ENCODE measurements at places on chromosomes 7 and 10.
A peak's percentile ranks its signal among the peaks of the same experiment; 100 is the strongest.

- peak; percentile 22 for DNase-seq
These were observed 1.5 kb upstream of the NRP1 start for GRCh38 chr10:33335801-33336581.

- no peak for DNase-seq
These were observed 72.7 kb downstream of the CFAP46 start for GRCh38 chr10:132869621-132870020.

DNA sequence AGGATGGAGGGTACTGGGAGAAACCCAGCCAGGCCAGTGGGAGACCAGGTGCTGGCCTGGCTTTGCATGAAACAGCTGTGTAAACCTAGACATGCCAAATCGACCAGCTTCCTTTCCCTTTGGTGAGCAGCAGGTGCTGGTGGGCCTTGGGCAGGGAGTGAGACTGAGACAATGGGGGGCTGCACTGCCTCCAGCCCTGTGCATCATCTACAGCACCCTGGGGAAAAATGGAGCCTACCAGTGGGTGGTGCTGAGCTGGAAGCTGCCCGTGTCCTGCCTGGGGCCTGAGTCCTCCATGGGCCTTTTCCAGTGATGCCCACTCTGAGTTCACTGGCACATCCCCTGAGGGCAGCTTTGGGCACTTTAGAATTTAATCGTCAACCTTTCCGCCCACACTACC lies 19.2 kb upstream of the DDC start:
- no peak for DNase-seq

DNA sequence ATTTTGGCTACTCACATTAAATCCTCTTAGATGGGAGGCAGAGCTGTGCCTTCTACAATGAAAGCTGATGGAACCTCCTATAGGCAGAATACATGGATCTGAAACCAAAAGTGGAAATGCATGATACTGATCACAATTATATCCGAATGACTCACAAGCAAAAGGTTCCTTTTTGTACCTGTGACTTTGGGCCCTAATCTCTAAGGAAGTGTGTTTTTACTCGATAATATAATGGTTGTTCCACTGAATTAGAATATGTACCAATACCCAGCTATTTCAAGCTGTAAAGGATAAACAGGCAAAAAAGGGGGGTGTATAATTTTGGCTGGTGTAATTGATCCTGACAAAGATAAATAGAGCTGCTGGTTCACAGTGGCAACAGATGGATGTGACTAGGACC lies 17.6 kb upstream of the LAMB1 start:
- no peak for DNase-seq

DNA sequence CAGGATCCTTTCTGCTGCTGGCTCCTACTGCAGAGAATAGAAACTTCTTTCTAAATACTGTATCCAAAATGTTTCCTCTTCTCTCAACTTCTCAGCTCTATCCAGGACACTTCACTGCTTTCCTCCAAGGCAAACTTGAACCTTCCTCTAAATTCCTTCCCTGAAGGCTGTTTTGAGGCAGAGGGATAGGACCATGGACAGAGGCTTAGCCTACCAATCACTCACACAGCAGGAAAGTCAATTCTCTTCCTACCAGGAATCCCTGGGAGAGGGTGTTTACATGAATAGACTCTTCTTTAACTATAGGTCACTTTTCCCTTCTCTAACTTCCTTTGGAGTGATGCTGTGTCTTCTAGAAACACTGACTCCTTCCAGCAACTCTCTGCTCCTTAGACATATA lies 115.6 kb upstream of the MKLN1 start:
- DNase-seq: no peak

GRCh38 chr10:31940839-31941653 lies 12.4 kb upstream of the ARHGAP12 start:
- DNase-seq: no peak

DNA sequence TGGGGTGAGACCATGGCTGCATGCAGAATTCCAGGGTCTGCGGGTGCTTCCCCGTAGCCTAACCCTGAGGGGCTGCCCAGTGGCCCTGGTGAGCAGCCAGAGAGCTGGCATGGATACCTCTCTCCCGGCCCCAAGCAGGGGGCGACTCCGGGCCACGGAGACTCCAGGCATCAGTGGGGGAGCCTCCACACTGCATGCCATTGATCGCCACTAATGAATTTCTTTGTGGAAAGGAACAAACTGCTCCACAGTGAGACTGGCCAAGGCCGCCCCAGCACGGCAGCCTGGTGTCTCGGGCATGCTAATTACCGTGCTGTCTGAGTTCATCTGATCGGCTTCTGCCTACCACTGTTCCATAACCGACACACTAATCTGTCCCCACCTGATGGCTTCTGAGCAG lies 184.4 kb downstream of the GRID1 start:
- no peak for DNase-seq

DNA sequence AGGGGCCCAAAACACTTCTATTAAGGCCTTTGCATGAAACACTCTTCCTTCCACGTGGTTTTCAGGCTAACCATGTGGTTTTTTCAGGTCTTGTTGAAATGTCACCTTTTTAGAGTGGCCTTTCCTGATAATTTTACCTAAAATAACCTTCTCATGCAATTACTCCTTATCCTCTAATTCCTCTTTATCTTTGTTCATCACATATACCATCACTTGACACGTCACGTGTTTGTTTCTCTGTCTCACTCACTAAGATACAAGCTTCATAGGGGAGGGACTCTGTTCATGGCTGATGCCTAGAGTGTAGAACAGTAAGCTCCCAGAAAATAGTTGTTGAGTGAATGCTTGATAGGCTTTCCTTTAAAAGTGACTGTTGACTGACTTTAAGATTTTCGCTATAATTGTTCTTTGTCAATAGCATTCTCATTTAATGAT lies 63.7 kb downstream of the ST7 start:
- no peak for DNase-seq

DNA sequence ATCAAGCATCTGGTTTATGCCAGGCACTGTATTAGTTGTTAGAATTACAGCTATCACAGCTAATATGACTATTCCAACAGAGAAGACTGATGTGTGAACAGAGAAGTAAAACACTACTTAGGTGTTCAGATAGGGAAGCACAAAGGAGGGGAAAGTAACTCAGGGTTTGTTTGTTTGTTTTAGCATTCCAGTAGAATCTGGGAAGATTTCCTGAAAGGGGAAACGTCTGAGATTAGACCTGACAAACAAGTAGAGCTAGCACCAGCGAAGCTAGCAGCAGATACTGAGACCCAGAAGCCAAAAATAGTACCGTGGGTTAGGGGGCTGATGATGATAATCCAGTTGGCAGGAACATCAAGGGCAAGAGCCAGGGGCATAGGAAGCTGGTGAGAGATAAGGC lies 28.8 kb upstream of the KLHL7 start:
- DNase-seq: no peak

DNA sequence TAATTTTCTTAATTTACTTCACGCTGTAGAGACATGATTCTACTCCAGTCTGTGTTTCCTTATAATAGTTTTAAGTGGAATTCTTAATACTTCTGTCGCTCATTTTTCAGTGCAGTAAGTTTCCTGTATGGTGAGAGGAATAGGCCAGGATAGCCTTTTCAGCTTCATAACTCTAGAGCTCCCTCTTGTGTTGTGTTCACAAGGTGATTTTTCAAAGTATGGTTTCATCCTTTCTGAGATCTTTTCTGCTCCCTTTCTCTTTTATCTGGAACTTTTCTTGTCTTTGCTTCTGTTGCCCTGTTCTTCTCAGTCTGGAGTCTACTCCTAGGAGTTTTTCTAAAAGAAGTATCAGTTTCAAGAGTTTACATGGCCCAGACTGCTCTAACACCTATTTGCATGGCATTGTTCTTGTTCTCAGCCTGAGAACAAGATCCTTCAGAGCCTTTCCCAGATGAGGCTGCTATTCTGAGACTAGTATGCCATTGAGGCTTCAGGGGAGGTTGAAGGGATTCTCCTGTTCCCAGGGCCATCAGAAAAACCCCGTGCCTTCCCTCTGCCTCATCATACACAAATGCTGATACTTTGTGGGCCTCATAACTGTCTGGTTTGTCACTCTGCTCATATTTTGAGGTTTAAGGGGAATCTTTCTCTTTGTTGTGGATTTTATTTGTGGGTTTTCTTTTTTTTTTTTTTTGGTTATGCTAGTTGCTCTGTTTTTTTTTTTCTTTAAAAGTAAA lies 21.8 kb downstream of the NET1 start:
- no peak for DNase-seq

DNA sequence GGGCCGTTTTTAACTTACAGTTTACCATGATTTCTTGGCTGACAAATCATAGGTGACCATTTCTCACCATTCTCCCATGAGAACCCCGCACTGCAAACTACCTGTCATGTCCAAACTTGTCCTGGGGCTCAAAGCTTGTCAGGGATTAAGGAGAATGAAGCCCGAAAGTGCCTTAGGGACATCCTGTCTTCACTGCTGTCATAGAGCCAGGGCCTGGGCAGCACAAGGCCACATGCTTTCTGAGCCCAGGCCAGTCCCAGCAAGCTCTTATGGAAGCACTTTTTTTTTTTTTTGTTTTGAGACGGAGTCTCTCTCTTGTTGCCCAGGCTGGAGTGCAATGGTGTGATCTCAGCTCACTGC lies 33.9 kb downstream of the CCM2 start:
- DNase-seq: no peak

DNA sequence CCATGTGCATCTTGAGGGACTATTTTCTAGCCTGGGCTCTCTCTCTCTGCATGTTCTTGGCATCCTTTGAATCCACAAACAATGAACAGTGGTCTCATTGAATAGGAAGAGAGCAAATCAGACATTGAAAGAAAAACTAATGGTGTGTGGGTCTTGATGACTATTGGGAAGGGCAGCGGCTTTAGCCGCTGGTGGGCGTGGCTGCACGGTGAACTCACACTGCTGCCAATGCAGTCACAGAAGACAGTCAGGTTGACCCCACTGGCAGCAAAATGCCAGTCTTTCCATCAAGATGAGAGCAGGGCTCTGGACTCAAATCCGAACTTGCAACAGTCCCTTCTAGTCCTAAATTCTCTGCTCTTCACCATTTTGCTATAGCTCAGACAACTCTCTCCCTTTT lies 91.0 kb downstream of the ADARB2 start:
- no peak for DNase-seq

- DNase-seq: no peak
These were observed 97.3 kb upstream of the KCNIP2 start for GRCh38 chr10:101940916-101941315.

- DNase-seq: no peak
These were observed 40.9 kb downstream of the SMURF1 start for GRCh38 chr7:99102809-99103690.

GRCh38 chr7:96778263-96778662 lies 68.6 kb upstream of the SEM1 start:
- no peak for DNase-seq

DNA sequence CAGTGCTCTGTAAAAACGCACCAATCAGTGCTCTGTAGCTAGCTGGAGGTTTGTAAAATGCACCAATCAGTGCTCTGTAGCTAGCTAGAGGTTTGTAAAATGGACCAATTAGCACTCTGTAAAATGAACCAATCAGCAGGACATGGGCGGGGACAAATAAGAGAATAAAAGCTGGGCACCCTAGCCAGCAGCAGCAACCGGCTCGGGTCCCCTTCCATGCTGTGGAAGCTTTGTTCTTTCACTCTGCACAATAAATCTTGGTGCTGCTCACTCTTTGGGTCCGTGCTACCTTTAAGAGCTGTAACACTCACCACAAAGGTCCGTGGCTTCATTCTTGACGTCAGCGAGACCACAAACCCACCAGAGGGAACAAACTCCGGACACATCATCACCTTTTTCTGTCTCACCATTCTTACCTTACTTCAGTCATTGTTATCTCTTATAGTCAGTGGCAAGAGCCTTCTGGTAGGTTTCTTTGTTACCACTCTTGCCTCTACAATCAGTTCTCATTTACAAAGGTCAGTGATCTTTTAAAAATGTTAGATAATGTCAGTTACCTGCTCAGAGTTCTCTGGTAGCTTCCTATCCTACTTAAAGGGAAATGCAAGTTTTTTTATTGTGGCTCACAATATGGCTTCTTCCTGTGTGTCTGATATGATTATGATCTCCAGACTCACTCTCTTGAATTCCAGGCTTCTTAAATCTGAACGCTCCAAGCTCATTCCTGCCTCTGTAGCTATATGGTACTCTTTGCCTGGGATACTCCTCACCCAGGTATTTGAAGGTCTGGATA lies 4.5 kb downstream of the STAM start:
- DNase-seq: peak; percentile 50

- no peak for DNase-seq
These were observed 65.6 kb upstream of the CCDC6 start for GRCh38 chr10:59971915-59972314.

DNA sequence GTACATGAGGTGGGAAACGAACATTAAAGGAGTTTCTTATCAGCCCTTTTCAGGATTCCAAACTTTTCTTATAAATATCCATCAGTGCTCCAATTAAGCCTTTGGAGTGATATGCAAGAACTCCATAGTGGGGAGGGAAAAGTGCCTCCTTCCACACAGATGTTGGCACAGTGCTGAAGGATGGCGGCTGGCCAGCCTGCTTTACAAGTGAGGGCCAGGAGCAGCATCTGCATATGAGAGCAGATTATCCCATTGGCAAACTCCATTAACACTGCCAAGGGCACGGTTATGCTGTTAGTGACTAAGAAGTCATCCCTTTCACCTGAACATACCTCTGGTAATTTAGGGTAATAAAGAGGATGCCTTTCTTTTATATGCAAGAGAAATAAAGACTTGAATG lies 543.1 kb downstream of the CNTNAP2 start:
- DNase-seq: no peak

GRCh38 chr7:121306565-121306964 lies 22.2 kb upstream of the WNT16 start:
- DNase-seq: no peak

- no peak for DNase-seq
These were observed 396.0 kb downstream of the PTPRN2 start for GRCh38 chr7:158191671-158192070.

- DNase-seq: no peak
These were observed 91.4 kb downstream of the CLEC2L start for GRCh38 chr7:139614886-139615285.

Measured in activated T-cell treated with anti-CD3 and anti-CD28 coated beads, Interleukin-2, amount 50 U/mL, for 1 hour (primary cell).